ENCODE measurements at places on chromosomes 2 and 18.
A peak's percentile ranks its signal among the peaks of the same experiment; 100 is the strongest.

DNA sequence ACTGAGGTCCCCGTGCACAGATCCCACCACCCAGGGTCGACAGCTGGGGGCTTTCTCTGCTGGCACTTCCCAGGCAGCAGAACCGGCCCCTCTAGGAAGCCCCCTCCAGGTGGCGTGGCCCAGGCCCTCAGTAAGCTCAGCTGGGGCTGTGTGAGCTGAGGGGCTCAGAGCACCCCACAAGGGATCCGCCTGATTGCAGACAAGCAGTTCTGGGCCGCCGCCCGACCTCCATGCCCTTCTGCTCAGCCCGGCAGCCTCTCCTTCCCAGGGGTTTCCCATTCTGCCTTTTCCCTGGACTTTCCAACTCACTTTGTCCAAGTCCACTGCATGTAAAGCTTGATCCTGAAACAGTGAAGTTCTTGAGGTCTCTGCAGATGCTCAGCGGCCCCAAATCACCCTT, 76.4 kb downstream of the NFATC1 start:
- no peak for DNase-seq

DNA sequence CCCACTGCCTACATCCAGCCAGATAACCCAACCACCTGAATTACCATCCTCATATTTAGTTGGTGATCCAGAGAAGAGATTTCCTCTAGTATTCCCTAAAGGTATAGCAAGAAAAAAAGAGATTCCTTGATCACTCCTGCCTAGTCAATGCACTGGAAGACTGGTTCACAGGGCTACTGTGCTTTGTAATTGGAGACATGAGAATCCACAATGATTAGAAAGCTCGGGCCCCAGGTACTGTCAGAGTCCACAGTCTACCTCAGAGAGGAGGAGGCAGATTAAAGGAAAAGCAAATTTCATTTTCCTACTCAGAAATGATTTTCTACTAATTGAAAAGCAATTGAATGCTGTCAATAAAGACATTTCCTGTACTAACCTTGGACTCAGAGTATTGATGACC, 22.3 kb downstream of the SULT1C3 start:
- no peak for DNase-seq

DNA sequence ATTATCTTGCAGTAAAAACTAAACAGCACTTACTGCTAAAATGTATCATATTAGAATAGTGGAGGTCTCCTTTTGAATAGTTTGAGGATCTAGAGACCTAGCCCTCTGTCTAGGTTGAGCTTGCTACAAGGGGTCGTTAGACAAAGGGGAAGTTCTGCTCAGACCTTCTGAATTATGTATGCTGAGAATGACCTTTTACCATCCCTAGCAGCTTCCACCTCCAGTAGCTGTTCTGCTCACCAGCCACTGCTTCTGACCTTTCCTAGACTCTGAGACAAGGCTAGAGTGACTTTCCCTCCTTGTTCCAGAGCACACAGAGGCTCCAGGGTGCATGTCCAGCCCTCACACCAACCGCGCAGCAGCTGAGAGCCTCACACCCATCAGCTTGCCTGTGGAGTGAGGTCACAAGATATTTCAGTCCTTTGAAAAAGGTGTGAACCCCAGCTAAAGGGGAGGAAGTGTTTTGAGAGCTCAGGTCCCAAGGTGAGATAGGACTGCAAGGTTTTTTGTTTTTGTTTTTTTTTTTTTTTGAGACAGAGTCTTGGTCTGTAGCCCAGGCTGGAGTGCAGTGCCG, 289.3 kb upstream of the TNP1 start:
- no peak for DNase-seq

GRCh38 chr2:37641582-37642171, 29.8 kb downstream of the CDC42EP3 start:
- no peak for DNase-seq

DNA sequence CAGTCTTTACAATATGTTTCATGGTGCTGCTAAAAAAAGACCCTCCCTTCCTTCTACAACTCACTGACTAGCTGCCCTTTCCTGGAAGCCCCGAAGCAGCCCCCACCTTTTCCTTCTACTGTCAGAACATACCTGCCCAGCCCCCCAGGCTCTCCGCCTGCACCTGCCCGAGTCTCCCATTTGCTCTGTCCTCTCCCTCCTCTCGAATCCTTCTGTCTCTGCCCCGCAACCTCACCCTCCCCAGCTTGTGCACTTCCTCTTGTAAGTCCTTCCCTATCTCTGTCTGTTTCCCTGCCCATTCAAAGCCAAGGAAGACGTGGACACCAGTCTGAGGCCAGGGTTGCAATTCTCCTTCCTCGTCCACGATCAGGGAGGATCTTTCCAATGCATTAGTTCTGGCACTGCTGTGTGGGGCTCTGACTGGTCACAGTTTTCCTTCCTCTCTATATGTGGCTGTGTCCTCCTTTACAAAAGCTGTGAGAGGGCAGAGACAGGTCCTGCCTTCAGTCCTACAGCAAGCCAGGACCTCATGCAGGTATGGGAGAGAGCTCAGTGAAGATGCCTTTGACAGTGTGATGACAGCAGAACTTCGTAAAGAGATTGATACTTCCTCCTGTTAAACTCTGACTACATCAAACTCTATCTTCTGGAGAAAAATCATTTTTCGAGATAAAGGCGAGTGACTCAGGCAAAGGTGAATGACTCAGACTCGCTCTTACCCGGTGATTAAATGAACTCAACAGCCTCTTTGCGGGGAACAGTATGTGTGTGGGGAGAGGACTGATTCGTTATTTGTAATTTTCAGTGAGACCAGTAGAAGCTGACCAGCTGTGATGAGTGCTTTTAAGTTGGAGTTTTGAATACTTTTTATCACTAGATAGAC, 14.2 kb downstream of the TNFRSF11A start:
- DNase-seq = peak; percentile 86

DNA sequence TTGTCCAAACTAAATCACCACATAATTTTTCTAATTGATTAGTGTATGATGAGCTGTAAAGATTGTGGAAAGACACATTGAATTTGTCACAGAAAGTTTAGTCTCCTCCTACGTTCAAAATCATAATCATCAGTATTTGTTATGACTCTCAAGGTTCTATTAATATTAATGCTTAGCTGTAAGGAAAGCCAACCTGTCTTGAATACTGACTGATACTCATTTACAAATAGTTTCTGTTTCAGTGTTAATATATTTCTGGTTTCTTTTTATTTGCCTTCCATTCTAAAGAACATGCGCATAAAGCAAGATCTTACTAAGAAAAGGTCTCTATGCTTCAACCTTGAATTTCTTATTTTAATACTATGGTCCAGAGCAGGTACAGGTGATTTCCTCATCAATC, 55.1 kb downstream of the CPS1 start:
- no peak for DNase-seq

- DNase-seq = no peak
Measured at GRCh38 chr2:144500563-144500962, 19.4 kb downstream of the ZEB2 start.

DNA sequence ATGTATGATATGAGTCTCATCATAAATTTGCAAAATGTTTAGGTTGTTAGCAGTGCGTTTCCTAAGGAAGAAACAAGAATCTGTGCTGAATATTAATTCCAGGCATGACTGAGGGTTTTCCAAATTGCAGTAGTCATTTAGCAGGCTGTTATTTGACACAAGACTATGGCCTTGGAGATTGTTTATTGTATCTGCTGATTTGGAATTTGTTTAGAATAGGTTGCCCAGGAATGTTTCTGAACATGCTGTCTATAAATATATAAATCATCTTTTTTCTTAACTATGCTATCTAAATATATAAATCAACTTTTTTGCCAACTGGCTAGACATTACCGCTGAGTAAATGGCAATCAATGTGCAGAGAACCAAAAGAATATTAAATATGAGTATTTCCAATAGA, 90.9 kb downstream of the DOK6 start:
- no peak for DNase-seq

DNA sequence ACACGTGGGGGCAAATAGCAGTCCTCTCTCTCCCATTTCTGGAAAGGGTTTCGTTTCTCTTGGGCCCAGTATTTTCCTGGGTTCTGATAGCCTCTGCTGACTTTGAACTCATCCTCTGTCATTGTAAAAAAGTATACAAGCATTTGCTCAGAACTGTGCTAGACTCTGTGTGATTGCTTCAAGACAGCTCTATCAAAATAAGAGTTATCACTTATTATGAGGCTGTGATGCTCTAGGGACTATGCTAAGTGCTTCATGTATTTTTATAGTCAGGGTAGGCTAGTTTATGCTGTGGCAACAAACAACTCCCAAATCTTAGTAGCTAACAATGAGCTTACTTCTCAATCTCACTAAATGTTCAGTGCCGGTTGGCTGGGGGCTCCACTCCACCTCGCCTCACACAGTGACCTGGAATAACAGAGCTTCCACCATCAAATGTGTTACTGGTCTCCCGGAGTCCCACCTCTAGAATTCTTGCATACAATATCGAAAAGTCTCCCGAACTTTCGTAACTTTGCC, 110.8 kb upstream of the CDC42EP3 start:
- DNase-seq = no peak

DNA sequence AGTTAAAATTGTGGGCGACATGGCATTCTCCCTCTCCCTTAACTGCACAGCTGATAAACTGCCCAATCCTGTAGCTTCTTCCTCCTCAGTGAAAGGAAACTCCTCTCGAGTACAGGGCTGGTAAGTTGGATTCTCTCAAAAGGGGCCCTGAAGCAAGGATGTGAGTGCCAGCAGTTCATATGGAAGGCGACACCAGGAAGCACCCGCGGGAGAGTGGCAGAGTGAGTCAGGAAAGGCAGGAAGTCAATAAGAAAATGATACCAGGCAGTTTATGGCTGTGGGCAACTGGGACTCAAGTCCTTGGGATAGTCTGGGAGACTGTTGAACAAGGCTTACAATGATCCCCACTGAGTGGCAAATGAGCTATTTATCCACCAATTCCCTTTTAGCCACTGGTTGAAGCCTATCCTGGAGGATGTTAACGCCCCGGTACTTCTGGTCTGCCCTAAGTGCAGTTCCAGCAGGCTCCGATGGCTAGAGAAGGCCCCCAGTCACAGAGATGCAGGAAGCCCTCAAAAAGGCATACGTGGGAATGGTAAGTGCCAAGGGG, 34.8 kb downstream of the ABHD3 start:
- peak; percentile 62 for DNase-seq

DNA sequence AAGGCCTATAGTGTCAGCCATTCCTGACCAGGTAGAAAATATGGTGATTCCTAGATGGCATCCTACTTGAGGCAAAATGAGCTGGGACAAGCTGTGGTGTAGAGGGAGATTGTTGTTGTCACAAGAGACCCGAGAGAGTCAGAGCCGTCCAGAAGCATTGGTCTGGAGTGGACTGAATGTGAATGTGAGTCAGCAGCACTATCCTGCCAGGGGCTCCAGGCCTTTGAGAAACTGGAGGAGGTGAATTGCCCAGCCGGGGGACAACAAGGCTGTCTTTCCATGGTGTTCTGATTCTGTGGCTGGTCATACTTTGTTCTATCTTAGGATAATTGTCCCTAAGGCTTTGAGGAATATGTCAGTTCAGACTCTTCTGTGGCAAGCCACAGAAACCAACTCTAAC, 29.4 kb upstream of the EIF2AK3 start:
- no peak for DNase-seq

- DNase-seq = peak; percentile 71
Measured at GRCh38 chr2:6826081-6826913, 39.4 kb downstream of the CMPK2 start.

- DNase-seq = no peak
Measured at GRCh38 chr18:11504962-11505361, 104.4 kb upstream of the SLC35G4 start.

GRCh38 chr2:99845296-99845695, 297.1 kb downstream of the AFF3 start:
- DNase-seq = no peak

- peak; percentile 1 for DNase-seq
Measured at GRCh38 chr18:29271501-29271900, 1094.6 kb upstream of the CDH2 start.

DNA sequence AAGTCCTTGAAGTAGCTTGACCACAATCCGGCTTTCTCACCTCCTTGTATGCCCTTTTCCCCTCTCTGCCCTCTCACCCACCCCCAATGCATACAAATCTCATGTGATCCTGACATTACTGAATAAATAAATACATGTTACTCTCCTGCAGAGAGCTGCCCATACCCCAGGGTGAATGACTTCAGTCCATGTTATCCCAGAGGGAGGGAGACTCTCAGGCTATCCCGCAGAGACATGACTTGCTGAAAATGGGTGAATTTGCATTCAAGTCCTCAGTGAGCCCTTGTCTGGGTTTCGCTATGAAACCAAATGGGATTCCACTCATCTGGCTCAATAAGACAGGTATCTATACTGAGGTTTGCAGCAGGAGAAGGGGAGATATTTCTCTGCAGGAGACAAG, 168.5 kb downstream of the FHOD3 start:
- no peak for DNase-seq

DNA sequence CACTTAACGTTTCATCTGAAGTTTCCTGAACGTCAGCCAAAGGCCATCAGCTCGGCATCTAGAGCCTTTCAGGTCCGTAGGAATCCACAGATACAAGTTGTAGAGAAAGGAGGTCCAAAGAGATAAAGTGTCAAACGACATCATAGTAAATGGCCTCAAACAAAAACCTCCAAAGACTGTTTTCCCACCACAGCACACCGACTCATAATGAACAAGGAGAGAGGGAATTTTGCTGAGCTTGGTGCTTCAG, 150.3 kb downstream of the PXDN start:
- DNase-seq = no peak

DNA sequence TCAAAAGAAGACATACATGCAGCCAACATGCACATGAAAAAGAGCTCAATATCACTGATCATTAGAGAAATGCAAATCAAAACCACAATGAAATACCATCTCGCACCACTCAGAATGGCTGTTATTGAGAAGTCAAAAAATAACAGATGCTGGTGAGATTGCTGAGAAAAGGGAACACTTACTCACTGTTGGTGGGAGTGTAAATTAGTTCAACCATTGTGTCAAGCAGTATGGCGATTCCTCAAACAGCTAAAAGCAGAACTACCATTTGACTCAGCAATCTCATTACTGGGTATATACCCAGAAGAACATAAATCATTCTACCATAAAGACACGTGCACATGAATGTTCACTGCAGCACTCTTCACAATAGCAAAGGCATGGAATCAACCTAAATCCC, 95.5 kb upstream of the XIRP2 start:
- no peak for DNase-seq

- DNase-seq = peak; percentile 5
Measured at GRCh38 chr2:51120754-51121280, 88.9 kb upstream of the NRXN1 start.

- no peak for DNase-seq
Measured at GRCh38 chr18:22493940-22494339, 76.2 kb upstream of the CTAGE1 start.

- DNase-seq = peak; percentile 18
Measured at GRCh38 chr2:68646303-68646702, 2.9 kb downstream of the PROKR1 start.

- no peak for DNase-seq
Measured at GRCh38 chr2:33437297-33437696, 39.2 kb upstream of the RASGRP3 start.

DNA sequence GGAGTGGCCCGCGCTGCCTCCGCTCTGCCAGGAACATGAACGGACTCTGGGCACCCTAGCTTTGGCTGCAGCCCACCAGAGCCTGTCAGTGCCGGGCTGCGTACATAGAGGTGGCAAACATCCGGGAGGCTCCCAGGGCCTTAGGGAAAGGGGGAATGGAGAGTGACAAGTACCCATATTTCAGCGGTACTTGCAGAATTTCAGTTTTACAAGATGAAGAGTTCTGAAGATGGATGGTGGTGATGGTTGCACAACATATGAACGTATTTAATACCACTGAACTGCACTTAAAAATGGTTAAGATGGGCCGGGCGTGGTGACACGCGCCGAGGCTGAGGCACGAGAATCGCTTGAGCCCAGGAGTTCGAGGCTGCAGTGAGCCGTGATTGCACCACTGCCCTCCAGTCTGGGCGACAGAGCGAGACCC, 873 bp downstream of the MTHFD2 start:
- DNase-seq = no peak

- no peak for DNase-seq
Measured at GRCh38 chr2:234587341-234588053, 90.6 kb upstream of the ARL4C start.
